ENCODE measurements at places on chromosomes 16 and 17. TPM values are rescaled to one million over a fixed set of nuclear protein-coding genes. Genes with fewer than 3 reads are reported as not detected.
A peak's percentile ranks its signal among the peaks of the same experiment; 100 is the strongest.

DNA sequence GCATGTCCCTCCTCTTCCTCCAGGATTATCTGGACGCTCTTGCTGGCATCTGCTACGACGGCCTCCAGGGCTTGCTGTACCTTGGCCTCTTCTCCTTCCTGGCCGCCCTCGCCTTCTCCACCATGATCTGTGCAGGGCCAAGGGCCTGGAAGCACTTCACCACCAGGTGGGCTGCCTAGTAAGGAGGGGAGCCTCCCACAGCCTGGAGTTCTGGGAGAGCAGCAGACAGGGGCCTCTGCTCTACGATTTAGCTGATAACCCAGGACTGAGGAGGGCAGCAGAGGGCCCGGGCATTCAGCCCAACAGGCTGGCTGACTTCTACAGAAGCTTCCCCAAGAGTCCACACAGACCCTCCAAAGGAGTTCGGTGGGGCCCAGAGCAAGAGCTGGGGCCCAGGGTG, 21.8 kb upstream of the DNAI2 start:
- H3K27ac ChIP-seq, result no peak overlapping the region
- H3K4me1 ChIP-seq, result no peaks in the 10 kb centered on the region
- H3K36me3 ChIP-seq, result no peaks in the 10 kb centered on the region
- H3K27me3 ChIP-seq, result no peaks in the 10 kb centered on the region
- DNase-seq, result no peak

- H3K27ac ChIP-seq, result no peak overlapping the region
- DNase-seq, result no peak
- H3K4me3 ChIP-seq, result no peak overlapping the region
These were observed 4.9 kb downstream of the UBE2O start for GRCh38 chr17:76447931-76448652.

GRCh38 chr17:80924807-80925610, 66.6 kb upstream of the CHMP6 start:
- peak; percentile 67 for DNase-seq
- no peak overlapping the region for H3K4me3 ChIP-seq

DNA sequence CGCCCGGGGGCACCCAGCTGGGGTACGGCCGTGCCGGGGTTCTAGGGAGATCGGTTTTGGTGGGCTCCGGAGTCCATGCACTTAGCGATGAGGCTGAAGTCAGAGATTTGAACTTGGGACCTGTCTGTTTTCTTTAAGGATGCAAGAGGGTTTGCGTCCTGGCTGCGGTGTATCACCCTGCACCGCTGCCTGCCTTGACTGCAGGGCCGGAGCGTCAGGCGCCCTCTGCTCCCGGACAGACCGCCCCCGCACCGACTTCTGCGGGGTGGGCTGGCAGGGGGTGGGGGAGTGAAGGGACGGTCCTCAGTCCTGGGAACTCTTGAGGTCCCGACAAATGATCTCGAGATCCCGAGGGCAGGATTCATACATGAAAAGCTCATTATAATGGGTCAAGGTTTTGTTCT, 701 bp downstream of the PDP2 start:
- peak overlapping the region; percentile 99 for H3K4me3 ChIP-seq
- peaks cover 20% of the 10 kb centered on the region for H3K36me3 ChIP-seq
- H3K27ac ChIP-seq, result peak overlapping the region; percentile 84
- H3K27me3 ChIP-seq, result no peaks in the 10 kb centered on the region

The FBXL16 gene
- 2.0 TPM for total RNA-seq

The HOXB2 gene
- total RNA-seq, result 7.8 TPM
